ENCODE measurements at places on chromosomes 1 and 21.

DNA sequence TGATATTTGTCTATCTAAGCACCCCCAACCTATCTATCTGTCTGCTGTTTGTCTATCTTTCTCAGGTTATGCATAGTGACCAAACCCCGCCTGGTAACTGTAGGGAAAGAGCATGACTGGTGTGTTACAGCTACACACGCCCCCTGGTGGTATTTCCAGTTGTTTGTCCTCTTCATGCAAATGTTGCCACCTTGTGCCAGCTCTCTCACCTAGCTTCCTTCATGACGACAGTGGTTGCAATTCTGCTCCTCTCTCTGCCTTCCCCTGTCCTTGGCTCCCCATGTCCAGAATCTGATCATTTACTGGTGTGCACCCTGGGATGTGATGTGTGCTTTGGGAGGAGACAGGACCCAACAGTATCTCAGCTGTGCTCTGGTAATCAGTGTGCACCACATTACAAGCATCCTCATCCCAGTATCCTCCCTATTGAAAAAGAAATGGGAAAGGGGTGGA lies 8.1 kb upstream of the INKA2 start:
- DNase-seq = no peak

DNA sequence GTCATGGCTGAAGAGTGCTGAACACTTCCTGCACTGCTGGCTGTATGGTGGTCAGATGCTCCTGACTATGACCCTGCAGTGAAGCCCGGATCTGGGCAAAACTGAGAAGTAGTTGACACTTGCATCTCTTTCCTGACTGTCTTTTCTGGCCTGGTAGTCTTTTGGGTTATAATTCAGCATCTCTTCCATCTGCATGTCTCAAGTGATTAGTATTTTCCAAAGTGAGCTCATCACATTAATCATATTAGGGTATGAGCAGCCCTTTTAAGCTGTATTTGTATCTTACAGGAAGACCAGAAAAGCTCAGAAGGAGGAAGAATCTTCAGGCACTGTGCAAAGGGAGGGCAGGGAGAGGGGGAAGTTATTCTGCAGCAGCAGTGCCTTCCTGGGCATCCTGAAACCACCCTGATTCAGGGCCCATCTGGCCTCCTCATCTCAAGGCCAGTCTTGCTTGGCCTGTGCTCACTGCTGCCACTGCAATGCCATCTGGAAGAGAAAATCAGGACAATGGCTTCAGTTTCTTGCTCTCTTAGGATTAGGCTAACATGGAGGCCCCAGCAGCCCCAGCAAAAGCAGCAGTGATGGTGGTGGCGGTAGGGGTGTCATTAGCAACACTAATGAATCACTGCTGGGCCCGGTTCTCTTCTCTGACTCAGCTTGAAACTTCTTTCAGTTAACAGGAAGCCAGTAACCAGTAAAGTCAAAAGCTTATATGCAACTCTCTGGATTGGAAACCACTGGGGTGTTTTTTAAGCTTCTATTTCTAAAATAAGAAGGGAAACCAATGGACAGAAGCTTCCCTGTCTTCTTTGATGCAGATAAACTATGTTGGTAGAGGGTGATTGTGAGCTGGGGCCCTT lies 63.3 kb upstream of the WDR26 start:
- DNase-seq = no peak

GRCh38 chr1:78491451-78492071 lies 787 bp downstream of the PTGFR start:
- DNase-seq = peak; percentile 74

GRCh38 chr1:233672732-233673131 lies 58.8 kb downstream of the KCNK1 start:
- DNase-seq = no peak

- no peak for DNase-seq
Observed at GRCh38 chr1:234902774-234903547, 225.7 kb downstream of the TOMM20 start.

DNA sequence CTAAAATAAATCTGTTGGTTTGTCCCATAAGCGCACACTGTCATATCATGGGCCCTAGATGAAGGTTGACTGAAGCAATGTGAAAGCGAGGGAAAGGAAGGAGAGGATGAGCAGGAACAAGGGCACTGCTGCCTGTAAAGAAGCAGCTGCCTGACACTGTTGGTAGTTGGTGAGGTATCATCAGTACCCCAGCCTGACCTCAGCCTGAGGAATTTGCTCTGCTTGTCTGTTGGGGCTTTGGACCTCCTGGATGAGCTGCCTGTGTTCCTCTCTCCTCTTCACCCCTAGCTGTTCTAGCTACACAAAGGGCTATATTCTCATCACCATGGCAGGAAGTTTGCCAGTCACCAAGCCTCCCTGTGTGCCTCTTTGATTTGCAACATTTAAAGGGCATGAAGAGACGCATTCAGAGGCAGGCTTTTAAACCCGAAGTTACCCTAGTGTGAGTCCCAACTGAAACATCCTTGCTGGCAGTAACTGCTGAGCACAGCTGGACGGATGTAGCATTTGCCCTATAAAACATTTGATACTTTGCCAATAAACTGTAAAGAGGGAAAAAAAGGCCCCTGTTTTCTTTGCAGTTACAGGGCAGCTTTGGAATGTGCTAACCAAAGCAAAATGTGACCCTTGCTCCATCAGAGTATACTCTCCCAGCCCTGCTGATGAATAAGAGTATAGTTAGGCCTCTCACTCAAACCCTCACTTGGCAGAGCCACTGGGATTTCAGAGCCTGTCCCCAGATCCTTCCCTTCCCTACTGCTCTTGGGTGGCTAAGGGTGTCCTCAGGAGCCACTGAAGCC lies 22.2 kb upstream of the SPATA6 start:
- no peak for DNase-seq

Data from sciatic nerve (tissue), 2 donors.